Right atrium auricular region (tissue), 2 donors: ENCODE measurements at places on chromosomes 4 and X.

DNA sequence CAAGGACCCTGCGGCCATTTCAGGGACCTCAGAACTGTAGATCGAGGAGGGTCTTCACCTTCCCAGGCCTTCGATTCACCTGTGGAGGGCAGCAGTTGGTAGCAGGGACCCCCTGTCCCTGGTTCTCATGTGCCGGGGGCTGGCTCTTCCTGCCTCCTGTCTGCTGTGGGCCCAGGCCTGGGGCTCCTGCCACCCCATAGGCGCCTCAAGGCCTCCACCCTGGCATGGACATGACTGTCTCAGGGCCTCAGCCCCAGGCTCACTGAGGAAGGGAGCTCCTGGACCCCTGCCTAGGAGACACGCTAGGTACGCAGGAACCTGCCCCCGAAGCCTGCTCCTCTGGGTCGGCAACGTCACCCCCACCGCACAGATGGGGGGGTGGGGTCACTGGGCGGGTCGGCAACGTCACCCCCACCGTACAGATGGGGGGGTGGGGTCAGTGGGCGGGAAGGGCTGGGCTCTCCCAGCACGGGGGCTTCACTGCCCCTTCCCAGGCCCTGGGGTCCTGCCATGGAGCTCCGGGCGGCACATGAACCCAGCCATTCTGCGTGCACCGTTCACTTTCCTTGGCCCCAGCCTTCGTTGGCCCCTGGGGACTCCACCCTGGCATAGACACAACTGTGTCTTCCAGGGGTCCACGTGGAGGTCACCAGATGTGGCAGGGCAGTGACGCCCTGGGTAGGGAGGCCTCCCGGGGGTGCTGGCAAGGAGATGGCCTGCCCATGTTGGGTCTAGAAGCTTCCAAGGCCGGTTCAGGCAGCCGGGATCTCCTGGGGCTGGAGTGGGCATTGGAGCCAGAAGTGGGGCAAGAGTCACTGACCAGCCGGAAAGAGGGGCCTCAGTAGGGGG, 3.5 kb upstream of the HGFAC start:
- no peak for DNase-seq

- DNase-seq: no peak
Observed at GRCh38 chr4:94741304-94741703, 16.5 kb upstream of the BMPR1B start.

- no peak for DNase-seq
Observed at GRCh38 chrX:116009861-116010710, 160.5 kb upstream of the AGTR2 start.

DNA sequence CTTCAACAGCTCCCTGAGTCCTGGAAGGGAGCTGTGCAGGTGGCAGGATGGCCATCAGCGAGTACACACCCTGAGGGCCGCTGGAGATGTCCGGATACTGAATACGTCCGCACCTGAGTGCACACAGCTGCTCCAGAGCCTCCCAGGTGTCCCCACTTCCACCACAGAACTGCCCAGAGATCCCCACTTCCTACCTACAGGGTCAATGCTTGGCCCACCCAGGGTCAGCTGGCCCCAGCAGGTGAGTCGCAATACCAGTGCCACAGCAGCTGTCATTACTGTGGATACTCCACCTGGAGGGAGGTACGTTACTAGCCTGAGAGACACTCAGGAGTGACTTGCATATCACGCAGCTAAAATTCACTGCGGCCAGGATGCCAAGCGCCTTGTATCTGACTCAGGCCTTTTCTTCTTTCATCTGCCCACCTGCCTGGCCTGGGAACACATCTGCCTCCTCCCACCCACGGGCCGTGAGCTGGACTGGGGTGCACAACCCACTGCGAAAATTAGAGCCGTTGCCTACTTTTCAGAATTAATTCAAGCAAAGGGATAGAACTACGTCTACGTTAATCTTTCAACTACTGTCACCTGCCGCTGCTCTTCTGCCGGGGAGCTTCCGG, 9.4 kb downstream of the C4orf50 start:
- DNase-seq: no peak
